NCI-H82 (cell line): ENCODE measurements at places on chromosomes 7 and 10.

- DNase-seq = no peak
Observed at GRCh38 chr10:90197766-90198165, 496.4 kb downstream of the KIF20B start.

DNA sequence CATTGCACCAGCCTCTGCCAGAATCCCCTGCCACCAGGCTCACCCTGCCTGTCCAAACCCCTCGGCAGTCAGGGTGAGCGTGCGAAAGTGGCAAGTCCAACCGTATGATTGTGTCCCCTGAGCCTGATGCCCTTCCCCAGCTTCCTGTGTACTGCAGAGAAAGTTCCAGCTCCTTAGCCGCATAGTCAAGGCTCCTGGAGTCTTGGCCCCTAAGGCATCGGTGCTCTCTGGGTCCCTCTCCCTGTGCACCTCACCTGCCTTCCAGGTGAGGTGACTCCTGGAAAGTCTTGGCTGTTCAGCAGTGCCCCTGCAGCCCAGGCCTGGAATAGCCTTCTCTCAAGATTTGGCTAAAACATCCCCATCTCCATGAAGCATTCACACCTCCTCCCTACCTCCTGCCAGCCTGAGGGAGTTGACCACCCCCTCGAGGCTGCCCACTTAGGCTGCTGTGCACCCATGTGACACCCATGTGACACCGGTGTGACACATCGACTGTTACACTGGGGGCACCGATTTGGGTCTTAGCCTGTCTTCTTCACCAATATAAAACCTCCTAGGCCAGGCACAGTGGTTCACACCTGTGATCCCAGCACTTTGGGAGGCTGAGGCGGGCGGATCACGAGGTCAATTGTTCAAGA is 56.1 kb upstream of the ELN start:
- DNase-seq = no peak

DNA sequence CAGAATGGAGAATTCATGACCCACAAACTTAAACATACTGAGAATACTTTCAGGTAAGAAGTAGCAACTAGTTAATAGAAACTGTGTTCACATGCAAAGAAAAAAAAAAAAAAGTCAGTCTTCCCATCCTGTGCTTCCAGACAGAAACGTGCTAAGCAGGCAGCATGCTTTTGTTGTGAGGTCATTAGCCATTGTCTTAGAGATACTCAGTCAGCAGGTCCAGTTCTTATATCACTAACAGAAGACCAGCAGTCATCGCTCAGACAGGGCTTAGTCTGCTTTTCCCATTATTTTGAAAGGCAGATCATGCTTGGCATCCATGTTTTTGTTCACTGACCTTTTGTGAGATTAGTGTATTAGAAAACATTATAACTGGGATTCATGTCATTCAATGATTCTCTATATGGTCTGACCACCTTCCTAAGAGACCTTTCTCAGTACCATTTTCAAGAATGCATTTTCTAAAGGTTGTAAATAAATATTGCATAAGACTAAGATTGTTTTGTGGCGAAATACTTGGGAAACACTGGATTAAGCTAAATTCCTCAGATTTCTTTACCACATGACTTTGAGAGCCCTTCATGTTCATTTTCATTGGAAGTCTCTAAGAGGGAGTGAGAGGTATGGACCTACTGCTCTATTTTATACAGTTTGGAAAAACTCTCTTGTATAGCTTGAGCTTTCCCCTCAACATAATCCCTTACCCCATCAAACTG is 45.0 kb upstream of the AGBL3 start:
- no peak for DNase-seq

DNA sequence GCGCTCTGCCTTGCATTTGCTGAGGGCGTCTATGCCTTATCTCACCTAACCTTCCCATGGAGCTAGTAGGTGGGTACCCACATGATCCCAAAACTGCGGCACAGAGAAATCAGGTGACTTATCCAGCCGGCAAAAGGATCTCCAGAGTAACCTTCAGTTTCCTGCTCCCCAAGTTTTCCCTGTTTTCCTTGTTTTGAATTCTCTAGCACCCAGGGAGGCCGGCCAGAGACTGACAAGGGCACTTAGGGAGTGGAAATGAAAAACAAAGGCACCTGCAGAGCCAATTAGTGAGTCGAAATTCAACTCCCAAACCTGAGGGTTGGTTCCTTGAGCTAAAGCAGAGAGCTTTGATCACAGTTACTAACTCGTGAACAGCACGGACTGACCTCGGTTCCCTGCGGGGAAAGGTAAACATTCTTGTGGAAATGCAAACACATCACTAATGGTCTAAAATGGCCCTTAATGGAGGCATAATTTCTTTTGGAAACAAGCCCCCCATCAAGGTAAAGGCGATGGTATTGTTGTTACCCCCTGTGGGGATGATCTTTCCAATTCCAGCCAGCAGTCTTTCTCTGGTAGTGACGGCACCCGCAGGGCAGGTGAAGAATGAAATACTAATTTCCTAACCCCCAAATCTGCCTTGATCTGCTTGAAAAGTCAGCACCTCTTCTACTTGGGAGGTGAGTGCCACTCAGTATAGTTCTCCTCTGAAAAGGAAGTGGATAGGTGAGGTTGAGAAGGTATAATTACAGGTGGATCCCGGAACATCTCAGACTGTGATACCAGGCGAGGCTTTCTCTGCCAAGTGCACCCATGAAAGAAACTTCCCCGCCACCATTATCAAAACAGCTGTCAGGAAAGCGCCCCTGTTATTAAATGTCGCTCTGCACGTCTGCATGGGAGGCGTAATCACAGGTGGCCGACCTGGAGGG is 365.6 kb upstream of the AUTS2 start:
- no peak for DNase-seq

DNA sequence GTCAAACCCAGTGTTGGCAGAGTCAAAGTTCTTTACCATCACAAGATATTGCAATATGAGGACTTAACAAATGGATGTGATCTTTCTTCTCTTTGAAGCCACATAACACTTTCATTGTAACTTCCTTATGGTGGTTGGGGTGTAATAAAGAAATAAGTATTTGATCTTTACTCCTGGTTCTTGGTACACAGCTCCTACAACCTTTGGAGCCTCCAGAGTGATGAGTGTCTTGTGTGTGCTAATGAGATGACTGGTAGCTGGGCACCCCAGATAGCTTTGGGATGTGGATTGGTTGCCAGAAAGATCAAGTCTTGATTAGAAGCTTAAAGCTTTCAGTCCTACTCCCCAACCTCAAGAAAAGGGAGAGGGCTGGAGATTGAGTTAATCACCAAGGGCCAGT is 31.1 kb upstream of the YAE1 start:
- no peak for DNase-seq

- no peak for DNase-seq
Observed at GRCh38 chr7:149760538-149760937, 12.8 kb downstream of the ZNF467 start.

DNA sequence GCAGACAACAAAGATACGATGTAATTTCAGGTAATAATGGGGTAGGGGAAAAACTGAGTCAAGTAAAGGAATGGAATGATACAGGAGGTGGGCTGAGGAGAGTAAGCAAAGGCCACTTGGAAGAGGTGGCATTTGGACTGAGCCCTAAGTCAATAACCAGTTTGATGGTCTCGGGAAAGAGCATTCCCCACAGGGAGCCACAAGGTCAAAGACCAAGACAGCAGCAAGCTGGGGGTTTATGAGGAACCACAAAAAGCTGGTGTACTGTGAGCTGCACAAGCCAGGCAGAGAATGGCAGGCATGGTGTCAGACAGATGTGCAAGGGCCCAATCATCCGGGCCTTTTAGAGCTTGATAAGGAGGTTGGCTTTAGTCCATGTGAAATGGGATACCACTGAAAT is 98.7 kb downstream of the NOC3L start:
- DNase-seq = no peak

DNA sequence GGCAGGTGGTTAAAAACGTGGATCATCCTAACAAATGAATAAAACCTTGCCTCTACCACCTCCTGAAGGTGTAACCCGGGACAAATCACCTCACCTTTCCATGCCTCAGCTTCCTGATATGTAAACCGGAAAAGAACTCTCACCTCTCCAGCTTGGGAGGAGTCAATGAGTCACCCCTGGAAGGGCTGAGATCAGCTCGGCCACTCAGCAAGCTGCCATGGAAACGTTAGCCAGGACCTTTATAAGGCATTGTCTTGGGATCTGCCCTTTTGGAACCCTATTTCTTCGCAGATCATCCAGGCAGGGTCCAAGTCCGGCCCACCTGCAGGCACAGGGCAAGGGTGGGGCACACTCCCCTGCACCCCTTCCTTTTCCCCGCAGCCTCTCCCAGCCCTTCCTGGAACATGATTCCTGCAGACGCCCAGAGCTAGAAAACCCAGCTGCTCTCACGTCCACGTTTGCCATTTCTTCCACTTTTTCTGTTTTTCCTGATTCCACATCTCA is 81.6 kb upstream of the PFKP start:
- DNase-seq = no peak

- DNase-seq = no peak
Observed at GRCh38 chr7:105413887-105414437, 25.2 kb upstream of the SRPK2 start.

- no peak for DNase-seq
Observed at GRCh38 chr10:53894145-53894544, 906.9 kb downstream of the PCDH15 start.

DNA sequence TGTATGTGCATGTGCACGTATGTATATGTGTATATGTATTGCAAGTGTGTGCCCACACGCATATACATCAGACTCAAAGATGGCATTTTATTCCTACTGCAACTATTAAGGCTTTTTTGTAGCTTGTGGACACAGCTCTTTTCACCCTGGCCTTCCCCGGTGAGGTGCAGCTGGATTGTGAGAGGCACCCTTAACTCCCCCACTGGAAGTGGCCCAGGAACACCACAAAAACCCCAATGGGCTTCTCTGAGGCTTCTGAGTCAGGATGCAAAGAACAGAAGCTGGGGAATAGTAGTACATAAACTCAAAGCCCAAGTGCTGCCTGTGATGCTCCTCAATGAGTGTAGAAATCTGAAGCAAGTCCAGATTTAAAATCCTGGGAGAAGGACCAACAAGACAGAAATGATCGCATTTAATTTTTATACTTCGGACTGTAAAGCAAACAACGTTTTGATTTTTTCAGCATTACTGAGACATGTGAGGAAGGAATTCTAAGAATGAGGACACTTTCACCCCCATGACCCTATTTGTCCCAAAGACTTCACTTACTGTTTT is 369.2 kb upstream of the MGMT start:
- no peak for DNase-seq

DNA sequence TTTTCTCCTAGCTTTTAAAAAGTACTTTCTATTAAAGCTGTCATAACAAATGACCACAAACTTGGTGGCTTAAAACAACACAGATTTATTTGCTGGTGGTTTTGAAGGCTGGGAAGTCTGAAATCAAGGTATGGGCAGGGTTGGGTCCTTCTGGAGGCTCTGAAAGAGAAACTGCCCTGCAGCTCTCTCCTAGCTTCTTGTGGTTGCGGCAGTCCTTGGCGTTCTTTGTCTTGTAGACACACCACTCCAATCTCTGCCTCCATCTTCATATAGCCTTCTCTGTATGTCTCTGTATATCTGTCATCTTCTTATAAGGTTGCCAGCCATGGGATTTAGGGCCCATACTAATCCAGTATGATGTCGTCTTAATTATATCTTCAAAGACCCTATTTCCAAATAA is 79.4 kb upstream of the PRR15 start:
- peak; percentile 68 for DNase-seq

DNA sequence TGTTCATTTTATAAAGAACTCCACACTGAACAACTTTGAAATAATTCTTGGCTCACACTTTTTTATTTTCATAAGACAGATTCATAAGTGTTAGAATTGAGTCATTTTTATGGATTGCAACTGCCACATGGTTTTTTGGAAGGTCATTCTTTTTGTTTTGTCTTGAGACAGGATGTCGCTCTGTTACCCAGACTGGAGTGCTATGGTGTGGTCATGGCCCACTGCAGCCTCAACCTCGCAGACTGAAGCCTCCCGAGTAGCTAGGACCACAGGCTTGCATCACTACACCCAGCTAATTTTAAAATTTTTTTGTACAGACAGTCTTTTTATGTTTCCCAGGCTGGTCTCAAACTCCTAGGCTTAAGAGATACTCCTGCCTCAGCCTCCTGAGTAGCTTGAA is 20.3 kb downstream of the BMS1 start:
- no peak for DNase-seq

DNA sequence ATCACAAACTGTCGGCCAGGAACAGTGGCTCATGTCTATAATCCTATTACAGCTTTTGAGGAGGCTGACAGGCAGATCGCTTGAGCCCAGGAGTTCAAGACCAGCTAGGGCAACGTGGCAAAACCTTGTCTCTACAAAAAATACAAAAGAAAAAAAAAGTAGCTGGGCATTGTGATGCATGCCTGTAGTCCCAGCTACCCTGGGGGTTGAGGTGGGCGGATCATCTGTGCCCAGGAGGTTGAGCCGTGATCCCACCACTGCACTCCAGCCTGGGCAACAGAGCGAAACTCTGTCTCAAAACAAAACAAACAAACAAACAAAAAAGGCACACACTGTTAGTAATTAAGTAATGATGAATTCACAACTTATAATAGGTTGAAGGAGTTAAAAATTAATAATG is 441.5 kb upstream of the PCDH15 start:
- DNase-seq = peak; percentile 16

DNA sequence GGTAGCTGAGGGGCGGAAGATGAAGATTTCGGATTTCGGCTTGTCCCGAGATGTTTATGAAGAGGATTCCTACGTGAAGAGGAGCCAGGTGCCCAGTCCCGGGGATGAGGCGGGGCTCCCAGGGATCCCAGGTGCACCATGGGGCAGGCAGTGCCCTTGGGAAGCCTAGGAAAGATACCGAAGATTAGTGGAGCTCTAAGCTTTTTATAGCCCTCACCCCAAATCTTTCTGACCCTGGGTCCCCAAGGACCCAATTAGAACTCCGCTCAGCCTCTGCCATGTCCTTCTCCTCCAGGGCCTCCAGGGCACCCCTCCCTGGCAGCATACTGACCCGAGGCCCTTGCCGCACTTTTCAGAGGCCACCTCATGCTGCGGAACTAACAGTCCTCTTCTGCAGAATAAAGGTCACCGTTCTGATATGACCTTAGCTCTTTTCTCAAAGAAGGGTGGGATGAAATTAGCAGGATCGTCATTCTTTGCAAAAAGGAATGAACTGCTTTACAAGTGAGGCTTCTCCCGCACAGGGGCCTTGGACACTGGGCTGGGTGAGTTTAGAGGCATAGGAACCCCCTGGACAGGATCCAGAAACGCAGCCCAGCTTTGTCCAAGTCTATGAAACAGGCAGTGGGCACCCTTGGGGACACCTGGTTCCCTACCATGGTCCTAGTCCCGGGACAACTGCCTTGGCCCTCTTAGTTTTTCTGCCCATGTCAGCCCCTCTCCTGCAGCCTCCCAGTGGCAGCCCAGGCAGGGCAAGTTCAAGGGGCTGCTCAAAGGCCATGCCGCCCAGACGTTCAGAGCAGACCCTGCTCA is 17.9 kb upstream of the CSGALNACT2 start:
- no peak for DNase-seq
